Omental fat pad (tissue), 4 donors: ENCODE measurements at places on chromosomes 1 and 21. TPM values are rescaled to one million over a fixed set of nuclear protein-coding genes. Genes with fewer than 3 reads are reported as not detected.

GRCh38 chr1:233599542-233600073 lies 14.3 kb upstream of the KCNK1 start:
- DNase-seq = no peak

DNA sequence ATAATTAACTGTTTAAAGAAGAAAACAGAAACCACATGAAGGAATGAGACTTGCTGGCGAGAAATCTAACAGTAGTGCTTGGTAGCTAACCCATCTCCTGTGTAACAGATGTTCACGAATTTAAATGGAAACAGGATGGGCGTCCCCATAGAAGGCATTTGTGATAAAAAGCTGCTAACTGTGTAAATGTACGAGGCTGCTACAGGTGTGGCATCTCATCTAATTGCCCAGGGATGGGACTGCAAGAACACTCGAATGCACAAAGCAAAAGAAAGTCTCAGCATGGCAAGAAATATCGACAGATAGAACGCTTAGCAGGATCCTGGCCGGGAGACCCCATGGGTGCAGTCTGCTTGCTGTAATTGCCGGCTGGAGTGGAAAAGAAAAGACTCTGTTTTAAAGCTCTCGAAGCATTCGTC lies 112.7 kb downstream of the RUNX1 start:
- no peak for DNase-seq

- no peak for DNase-seq
These were observed 12.0 kb upstream of the MX2 start for GRCh38 chr21:41349619-41350390.

- peak; percentile 44 for DNase-seq
These were observed 45.9 kb downstream of the KIAA0040 start for GRCh38 chr1:175146529-175147213.

- peak; percentile 63 for DNase-seq
These were observed 17.2 kb downstream of the SYT2 start for GRCh38 chr1:202692959-202693555.

DNA sequence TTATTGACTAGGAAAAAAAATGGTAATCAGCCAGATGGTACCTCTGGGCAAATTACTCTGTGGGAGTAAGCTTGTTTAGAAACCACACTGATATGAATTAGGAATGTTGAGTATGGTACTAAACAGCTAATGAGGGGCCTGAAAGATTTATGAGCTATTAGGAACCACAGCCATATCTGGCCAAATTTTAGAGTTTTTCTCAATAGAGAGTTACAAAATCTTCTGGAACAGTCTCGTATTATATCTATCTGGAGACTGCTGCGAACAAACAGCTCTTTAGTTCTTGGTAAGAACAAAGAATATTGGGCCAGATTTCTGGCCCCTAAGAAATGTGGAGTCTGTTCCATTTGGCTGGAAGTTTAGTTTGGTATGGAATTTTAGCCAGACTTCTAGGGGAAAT lies 4.9 kb upstream of the PODN start:
- DNase-seq = no peak

- DNase-seq = no peak
These were observed 380.8 kb downstream of the HHIPL2 start for GRCh38 chr1:222167111-222167510.

DNA sequence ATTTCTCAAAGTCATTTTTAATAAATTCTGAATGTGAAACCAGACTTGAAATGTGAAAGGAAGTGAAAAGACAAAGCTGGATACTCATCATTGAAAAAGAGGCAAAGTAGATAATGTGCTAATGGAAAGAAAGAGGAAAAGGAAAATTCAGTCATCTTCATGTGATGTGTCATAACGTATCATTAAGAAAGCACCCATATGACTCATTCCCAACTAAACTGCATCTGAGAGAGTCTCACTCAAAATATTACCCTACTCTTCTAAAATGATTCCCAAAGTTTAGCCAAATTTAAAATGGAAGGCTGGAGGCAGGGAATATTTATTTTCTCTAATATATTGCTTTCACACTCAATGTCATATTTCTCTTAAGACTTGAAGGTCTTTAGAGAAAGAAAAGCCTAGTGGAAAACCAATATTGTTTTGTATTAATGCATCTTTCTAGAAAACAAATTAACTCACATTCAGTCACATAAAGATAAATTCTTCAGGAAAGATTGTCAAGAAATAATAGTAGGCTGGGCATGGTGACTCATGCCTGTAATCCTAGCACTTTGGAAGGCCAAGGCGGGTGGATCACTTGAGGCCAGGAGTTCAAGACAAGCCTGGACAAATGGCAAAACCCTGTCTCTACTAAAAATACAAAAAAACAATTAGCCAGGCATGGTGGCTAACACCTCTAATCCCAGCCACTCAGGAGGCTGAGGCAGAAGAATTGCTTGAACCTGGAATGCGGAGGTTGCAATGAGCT lies 129.9 kb downstream of the SLC30A10 start:
- no peak for DNase-seq

DNA sequence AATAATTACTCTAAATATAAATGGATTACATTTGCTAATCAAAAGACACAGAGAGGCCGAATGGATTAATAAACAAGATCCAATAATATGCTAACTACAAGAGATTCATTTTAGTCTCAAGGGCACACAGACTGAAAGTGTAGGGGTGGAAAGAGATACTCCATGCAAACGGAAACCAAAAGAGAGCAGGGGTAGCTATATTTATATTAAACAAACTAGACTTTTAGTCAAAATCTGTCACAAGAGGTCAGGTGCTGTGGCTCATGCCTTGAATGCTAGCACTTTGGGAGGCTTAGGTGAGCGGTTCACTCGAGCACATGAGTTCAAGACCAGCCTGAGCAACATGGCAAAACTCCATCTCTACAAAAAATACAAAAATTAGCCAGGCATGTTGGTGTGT lies 33.6 kb upstream of the DISP1 start:
- no peak for DNase-seq

GRCh38 chr1:11539850-11540772 lies 61.2 kb downstream of the DISP3 start:
- DNase-seq = no peak

DNA sequence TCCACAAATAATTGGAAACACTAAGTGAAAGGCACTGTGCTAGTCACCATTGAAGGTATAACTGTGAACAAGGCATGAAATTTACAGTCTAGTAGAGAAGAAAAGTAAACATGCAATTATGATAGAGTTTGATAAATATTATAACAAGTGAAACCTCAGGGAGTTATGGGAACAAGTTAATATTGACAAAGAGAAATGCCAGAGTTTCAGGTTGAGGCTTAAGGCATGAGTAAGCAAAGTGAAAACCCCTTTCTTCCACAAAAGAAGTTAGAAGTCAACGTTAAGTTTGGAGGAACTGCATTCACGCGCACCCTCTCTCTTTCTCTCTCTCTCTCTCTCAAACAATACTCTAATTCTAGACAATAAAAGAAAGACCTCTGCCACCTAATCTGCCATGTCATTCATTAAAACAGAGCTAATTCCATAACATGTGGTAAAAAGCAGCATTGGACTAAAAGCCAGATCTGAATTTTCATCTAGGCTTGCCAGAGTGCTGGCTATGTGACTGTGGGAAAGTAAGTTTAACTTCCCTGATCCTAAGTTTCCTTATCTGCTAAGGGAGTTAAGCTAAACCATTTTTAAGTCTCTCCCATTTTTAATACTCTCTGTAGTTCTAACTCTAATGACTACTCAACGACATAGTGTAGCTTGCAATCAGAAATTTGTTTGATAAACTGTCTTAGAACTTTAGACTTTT lies 22.0 kb downstream of the SLC44A5 start:
- DNase-seq = no peak

DNA sequence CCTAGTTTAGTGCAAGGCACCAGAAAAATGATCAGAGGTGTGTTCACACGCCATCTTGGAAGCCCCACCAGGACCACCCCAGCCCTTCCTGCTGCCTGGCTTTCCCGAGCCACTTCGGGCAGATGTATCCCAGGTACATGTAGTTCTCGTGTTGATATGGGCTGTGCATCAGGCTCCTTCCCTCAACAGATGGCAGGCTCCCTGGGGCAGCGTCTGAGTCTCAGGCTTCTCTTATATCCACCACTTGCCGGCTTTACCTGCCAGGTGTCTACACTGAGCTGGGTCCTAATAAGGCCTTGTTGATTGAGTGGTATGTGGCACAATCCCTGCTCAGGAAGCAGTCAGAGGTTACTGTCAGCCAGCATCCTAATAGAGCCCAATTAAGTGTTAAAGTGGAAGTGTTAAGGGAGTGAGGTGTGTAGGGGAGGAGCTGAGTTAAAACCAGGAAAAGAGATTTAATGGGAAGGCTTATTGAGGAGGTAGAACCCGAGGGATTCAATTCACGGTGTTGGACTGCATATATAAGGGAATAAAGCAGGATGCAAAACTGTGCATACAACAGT lies 8.5 kb downstream of the GPA33 start:
- no peak for DNase-seq

GRCh38 chr1:96256130-96256790 lies 465.3 kb upstream of the PTBP2 start:
- no peak for DNase-seq

IBA57 gene
- total RNA-seq = 5.5 TPM

GPR3 gene
- total RNA-seq = 0.65 TPM

SPATA17 gene
- not detected for total RNA-seq

SH2D2A gene
- 6.5 TPM for total RNA-seq
